ENCODE measurements at places on chromosomes 1 and 21.

DNA sequence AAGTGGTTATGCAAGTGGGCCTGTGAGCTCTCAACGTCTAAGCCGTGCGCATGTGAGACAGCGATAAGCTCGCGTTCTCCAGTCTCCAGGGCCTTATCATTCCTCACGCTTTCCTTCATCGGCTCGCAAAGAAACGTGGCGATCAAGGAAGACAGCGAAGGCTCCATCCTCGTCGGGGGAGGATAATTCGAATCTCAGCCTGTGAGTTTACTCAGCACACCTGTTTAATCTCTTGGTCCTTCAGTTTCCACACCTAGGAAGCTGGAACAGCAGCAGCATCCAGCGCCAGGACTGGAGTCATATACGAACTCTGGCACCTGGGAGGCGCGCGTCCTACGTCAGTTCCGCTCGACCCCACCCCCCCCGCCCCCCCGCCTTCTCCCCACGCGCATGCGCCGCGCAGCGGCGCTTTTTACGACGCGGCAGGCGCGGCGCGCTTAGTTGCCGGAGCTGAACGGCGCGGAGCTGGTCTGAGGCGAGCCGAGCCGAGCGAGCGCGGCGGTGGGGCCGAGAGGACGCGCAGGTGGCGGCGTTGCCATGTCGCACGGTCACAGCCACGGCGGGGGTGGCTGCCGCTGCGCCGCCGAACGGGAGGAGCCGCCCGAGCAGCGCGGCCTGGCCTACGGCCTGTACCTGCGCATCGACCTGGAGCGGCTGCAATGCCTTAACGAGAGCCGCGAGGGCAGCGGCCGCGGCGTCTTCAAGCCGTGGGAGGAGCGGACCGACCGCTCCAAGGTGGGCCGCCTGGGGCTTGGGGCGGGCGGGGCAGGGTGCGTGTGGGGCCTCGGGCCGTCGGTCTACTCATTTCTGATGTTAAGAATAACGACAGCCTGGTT, at the start of gene PITHD1:
Gene PITHD1 (plus strand): TSS at position 440 of the 836 bp plus-strand sequence. CDS start 98 bp downstream, at position 538.
- peak; percentile 88 for DNase-seq

GRCh38 chr21:46585191-46585953, 19.5 kb downstream of the S100B start:
- DNase-seq: no peak

DNA sequence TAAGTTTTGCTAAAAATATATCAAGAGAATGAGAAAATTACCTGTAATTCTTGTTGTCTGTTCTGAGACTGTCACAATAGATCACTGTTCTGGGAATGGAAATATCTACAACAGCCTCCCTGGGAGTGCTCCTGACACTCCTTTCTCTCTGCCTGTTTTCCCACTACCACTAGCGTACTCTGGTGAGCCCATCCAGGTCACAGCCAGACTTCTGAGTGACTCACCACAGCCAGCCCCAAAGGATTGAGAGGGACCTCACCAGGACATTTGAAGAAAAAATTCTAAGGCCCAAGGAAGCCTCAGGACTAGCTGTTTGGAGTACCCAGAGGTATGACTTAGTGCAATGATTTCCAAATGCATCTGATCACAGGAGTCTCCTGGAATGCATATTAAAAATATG, 39.0 kb upstream of the TADA1 start:
- DNase-seq: no peak

GRCh38 chr1:11920239-11920903, 5.9 kb downstream of the KIAA2013 start:
- no peak for DNase-seq

DNA sequence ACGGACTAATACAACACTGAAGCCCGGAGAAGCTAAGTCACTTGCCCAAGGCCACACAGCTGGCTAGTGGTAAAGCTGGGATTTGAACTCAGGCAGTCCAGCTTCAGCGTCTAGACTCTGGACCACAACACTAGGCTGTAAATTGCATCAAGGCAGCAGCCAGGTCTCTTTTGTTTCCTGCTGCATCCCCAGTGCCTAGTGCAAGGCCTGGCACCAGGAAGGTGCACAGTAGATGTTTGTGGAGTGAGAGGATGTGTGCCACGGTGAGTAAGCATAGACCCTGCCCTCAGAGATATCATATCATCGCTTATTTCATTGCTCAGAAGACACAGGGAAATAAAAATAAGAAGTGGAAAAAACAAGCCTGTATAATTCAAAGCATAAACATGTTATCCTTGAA, 40.9 kb downstream of the IGSF21 start:
- no peak for DNase-seq

- peak; percentile 37 for DNase-seq
These were observed 171.4 kb downstream of the CAMTA1 start for GRCh38 chr1:6956488-6957159.

GRCh38 chr21:44347911-44348451, 5.4 kb upstream of the TRPM2 start:
- no peak for DNase-seq

GRCh38 chr21:33481314-33481943, 1.7 kb upstream of the TMEM50B start:
- no peak for DNase-seq

GRCh38 chr1:219152751-219153150, 20.9 kb upstream of the LYPLAL1 start:
- no peak for DNase-seq

- DNase-seq: no peak
These were observed 1882.4 kb downstream of the NCAM2 start for GRCh38 chr21:22880573-22880972.

Measured in NCI-H2081 (cell line).